Endothelial cell of umbilical vein (primary cell): ENCODE measurements at places on chromosomes 12 and 14. TPM values are rescaled to one million over a fixed set of nuclear protein-coding genes. Genes with fewer than 3 reads are reported as not detected.

DNA sequence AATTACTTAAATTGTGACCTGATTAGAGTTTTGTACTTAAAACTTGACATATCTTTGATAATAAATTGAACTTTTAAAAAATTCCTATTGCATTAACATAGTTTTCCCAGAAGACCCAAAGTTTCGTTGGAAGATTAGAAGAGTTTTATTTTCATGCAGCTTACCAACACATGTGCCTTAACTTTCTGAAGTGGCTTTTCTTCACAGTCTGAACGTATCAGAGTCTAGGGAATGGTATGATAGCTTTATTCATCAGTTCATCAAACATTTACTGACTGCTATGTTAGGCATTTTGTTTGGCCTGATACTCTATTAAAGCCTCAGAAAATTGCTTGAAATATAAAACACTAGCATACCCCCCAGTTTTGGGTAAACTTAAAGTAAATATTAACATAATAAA, 65.2 kb downstream of the MARK3 start:
- no peak for DNase-seq

BATF gene
- not detected in 2 replicates for total RNA-seq

FGF6 gene
- total RNA-seq, result not detected in 2 replicates

- no peak for DNase-seq
Measured at GRCh38 chr12:31584782-31585181, 6.2 kb downstream of the DENND5B start.

GRCh38 chr12:6157482-6157881, 33.0 kb upstream of the VWF start:
- no peak for DNase-seq

GPR84 gene
- total RNA-seq, result not detected in 2 replicates

DNA sequence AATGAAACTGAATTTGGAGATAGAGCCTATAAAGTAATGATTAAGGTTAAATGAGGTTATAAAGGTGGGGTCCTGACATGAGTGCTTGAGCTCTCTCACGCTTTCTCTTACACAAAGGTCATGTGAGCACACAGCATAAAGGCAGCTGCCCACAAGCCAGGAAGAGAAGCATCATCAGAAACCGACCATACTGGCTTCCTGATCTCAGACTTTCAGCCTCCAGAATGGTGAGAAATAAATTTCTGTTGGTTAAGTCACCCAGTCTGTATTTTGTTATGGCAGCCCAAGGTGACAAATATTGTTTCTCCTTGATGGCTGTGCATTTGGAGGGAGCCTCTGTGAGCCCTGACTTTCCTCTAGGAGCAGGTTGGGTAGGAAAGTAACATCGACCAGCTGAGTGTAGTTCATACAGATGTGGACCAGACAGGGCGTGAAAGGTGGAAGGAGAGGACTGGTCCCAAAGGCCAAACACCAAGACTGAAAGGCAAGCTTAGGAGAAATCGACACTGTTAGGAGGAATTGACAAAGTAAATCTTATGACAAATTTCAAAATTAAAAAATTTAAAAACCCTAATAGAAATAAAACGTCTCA, 97.6 kb upstream of the SLC38A2 start:
- DNase-seq, result no peak
